ENCODE measurements at places on chromosomes 3 and 15.

DNA sequence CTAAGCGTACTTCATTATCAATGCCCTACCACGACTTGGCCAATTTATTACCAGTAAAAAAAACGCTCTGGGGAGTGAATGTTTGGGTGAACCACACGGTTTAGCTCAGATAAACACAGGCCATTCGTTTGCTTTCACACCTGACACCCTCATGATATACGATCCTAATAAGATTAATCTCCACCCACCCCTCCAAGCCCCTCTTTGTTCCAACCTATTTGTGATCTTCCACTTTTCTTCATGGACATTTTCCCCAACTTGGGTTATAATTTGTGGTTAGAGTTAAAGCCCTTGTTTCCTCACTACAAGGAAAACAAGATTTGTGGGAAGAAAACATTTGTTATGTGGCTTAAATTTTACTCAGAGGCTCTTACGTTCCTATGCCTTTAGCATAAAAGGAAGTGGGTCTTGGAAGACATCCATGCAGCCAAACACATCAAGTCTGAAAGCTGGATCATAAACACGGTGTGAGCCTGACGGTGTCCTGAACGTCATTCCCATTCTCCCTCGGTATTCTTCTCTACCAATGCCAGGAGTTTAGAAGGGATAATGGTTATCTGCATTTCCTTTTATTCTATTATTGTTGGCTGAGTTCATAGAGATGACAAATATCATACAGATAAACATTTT is 518.9 kb downstream of the NR2F2 start:
- no peak for DNase-seq

DNA sequence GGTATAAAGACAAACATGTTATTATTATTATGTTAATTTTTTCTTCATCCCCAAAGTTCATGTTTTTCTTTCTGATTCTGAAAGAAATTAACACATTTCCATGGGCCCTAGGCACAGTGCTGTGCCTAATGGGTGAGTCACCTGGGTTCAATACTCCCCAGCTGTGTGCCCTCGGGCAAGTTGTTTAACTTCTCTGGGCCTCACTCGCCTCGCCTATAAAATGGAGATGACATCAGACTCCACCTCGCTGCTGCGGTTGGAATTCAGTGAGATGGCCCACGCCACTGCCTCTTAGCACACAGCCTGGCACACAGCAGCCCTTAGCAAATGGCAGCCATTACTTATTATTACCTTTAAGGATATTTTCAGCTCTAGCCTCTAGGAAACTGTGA is 22.6 kb downstream of the DNASE1L3 start:
- DNase-seq = no peak

DNA sequence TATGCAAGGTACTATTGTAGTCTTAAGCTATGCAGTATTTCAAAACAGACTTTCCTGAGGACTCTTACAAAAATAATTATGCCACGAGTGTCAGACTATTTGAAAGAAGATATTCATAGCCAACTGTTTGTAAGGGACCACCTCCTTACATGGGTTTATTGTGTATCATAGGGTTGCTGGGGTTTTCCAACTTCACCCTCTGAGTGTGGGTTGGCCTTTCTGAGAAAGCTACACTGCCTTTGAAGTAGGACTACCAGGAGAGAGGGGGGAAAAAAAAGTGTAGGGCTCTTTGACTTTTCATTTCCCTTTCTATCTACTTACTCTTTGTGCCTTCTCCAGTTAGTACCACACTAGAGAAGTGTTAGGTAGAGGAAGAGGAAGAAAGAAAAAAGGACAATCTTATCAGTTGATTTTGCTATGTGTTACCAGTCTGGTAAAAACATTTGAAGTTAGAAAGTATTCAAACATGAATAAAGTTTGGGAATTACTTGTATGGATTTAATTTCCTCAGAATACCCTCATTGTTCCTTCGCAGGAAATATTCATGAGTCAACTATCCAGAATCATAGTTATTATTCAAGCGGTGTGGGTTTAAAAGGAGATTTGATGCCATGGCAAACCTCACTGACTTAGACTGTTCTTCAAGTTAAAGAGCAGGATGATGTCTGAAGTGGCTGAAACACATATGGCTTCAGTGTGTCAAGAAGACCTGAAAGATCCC is 329.3 kb upstream of the THBS1 start:
- peak; percentile 70 for DNase-seq

DNA sequence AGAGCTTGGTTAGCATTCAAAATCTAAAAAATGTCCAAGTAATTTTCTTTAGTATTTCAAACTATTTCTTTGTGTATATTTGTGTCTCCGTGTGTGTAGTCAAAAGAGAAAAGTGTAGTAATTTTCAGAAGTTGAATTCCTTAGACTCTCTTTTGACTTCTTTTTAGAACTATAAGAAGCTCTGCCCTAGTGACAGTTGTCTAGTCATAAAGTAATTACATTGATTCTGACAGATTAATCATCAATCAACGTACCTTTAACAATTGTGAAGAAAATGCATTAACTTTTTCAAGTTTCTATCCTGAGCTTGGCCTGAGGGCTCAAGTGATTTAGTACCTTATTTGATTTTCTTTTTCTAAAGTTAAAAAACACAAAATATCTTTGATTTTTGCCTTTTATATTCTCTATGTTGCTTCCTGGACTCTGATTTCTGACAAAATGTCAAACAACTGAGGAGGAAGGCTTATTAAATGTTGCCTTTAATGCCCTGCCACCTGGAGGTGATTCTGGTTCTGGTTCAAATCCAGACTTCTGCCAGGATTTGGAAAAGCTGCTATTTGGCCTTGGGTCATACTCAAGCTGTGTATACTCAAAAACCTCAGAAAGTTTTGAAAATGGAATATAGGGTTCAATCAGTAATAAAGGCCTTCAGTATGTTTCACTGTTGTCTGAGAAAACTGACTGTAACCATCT is 653.6 kb downstream of the NSUN3 start:
- no peak for DNase-seq

DNA sequence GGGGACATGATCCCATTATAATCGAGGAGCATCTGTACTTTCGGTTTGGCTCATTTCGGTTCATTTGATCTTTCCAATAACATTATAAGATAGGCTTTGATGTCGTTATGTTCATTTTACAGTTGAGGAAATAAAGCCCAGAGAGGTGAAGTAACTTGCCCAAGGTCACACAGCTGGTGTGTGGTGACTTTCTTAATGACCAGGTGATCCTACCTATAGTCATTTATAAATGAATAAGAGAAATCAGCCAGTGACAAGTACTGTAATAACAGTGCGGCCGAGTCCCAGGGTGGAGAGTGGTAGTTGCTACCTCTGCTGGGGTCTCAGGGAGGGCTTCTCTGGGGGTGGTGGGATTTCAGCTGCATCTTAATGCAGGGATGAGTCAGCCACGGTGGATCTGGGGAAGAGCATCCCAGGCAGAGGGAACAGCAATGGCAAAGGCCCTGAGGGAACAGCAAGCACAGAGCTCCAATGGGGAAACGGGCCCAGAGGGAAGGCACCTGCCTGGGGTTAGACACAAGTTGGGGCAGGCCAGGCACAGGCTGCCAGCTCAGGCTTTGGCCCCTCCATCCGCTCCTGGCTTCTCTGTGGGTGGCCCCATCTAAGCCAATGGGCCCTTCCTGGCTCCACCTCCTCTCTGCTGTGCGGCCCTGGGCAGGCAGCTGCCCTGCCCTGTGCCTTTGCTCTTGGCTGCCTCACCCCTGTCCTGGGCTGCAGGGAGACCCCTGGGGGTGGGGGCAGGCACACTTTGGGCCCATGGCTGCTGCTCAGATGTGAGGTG is 1.1 kb upstream of the FBLN2 start:
- DNase-seq = no peak

GRCh38 chr15:42504631-42505030 is 9.2 kb downstream of the SNAP23 start:
- no peak for DNase-seq

- DNase-seq = no peak
Observed at GRCh38 chr15:29140475-29141307, 128.9 kb downstream of the NSMCE3 start.

GRCh38 chr15:70474471-70475406 is 288.6 kb downstream of the UACA start:
- DNase-seq = peak; percentile 83

GRCh38 chr3:116929505-116930222 is 220.1 kb downstream of the TUSC7 start:
- peak; percentile 2 for DNase-seq
